ENCODE measurements at places on chromosomes 13 and 19.

DNA sequence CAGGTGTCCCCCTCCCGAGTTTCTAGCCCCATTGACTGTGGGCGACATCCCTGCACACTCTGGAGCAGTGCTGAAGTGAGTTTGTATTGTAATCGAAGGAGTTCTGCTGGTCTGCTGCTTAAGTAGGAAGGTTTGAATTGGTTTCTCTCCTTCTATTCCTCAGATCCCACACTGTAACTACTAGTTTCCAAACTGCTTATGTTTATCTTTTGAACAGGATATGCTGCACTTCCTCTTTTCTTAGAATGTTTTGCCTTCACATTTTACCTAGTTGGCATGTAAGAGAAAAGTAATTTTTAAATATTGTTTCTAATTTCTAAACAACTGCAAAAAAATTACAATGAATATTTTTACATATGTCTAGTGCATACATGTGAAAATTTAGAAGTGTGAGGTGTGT is 511.8 kb downstream of the KLF12 start:
- no peak for DNase-seq

DNA sequence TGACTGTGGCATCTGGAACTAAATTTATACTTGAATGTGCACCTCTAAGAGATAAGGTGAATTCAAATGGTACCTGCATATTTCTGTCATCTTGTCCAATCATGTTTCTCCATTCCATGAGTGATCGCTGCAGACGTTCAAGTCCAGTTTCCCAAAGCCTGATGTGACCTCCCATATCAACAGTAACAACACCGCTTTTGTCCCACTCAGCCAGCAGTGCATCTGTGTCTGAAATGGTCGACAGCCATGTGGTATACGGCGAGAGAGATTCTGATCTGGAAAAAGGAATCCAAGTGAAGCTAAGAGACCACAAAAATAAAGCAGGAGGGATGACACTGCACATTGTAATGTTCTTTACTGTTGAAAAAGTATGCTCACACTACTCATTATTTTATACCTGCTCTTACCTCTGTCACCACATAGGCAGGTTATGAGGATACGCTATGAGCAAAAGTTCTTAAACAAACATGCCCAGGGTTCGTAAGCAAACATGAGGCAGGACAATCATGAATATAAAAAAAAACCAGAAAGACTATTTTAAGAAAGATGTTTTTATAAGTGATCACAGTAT is 213.6 kb downstream of the RGCC start:
- DNase-seq = no peak

DNA sequence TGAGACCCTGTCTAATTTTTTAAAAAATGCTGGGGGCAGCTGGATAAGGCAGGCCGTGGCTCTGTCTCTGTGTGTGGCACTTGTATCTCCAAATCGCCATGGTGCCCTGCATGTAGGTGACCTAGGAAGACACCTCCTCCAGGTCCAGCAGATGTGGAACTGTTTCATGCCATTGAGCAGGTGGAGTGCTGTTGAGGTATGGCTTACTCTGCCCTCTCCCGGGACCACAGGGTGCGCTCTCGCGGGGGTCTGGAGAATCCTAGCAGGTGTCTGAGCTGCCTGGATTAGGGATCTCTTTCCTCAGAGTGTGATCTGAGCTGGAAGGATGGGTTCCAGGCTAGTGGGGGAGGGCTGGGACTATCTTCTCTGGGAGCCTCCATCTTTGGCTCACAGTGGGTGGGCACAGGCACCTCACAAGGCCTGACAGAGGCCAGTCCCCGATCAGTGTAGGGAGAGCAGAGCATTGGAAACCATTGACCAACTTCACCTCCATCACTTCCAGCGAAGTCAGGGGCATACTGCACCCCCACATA is 67.7 kb upstream of the TM9SF2 start:
- no peak for DNase-seq

DNA sequence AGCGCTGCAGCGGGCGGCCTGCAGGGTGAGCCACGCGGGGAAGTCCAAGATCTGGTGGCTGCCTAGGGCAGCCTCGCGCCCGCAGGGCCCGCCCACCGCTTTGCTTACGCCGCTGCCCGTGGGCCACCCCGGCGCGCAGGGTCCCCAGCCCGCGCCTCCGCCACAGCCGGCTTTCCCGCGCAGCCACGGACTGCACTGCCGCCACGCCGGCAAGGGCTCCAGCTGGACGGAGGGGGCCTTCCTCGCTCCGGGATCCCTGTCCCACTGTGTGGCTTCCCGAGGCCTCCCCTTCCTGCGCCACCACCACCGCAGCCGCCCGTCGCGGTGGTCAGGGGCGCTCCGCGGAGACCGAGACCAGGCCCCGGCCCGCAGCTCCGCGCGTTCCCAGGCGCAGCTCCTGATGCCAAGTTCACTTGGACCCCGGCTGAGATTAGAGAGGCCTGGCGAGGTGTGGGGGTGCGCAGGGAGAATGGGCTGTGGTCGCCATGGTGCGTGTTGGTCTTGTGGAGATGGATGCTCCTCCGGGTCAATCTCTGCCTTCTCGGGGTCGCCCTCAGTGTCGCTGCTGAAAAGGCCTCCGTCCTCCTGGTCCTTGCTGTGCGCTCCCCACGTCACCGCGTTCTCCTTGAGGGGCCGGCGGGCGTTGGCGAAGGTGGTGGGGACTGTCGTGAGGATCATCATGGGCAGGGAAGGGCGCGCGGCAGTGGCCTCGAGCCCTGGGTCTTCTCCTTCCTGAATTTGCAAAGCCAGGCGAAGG is 17.9 kb upstream of the RNF17 start:
- DNase-seq = no peak

DNA sequence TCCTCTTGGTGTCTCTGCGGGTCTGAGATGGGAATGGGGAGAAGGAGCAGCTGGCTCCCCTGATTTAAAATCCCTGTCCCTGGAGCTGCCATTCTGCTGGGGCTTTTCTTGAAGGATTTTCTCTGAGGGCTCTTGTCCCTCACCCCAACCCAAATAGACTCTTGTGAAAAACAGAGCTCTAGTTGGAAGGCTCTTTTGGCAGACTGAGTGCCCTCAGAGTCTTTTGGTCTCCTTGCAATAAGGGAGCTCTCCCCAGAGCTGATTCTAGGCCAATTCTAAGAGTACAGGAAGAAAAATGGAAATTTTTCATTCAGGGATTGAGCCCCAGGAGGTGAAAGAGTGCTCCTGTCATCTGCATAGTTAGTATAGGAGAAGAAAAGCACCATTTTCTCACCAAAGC is 238.3 kb downstream of the COG6 start:
- no peak for DNase-seq

GRCh38 chr13:48402325-48402932 is 10.5 kb downstream of the LPAR6 start:
- no peak for DNase-seq
